ENCODE measurements at places on chromosomes 4 and X. TPM values are rescaled to one million over a fixed set of nuclear protein-coding genes. Genes with fewer than 3 reads are reported as not detected.

PPP1R2C gene
- not detected for total RNA-seq

DNA sequence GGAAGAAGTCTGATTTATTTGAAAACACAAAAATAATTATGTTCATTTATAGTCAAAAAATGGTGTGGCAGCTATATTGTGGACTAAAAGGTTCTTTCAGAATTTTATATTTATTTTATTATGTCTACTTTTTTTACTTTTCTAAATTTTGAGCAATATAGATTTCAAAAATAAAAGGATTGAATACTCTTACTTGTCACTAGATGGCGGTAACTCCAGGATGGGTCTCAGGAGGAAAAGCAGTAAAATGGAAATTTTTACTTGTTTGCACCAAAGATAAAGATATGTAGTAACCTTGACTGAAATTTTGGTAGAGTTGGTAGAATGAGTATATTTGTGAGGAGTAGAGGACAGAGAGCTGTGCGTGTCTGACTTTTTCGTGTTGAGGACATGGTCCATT, 14.5 kb upstream of the DACH2 start:
- DNase-seq: no peak

DNA sequence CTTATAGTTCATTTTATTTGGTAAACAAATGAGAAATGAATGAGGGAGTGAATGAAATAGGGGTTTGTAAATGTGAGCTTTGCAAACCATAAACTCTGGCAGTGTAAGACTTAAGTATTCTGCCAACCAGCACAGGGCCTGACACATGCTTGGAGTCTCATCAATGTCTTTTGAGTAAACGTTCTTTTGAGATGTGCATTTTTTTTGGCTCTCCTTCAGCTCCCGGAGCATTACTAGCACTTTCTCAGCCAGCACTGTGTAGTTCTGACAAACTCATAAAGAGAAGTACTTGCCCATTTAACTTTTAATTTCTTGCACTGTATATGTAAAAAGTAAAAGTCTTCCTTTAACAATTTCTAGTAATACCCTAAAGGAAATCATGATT, 245.3 kb downstream of the HS3ST1 start:
- DNase-seq: no peak

- DNase-seq: no peak
These were observed 24.5 kb downstream of the CETN2 start for GRCh38 chrX:152806035-152806434.

DGAT2L6 gene
- not detected for total RNA-seq

EDA2R gene
- 5.2 TPM for total RNA-seq

MAGEA2 gene
- not detected for total RNA-seq

- no peak for DNase-seq
These were observed 819.8 kb downstream of the CCSER1 start for GRCh38 chr4:90946945-90947344.

- DNase-seq: no peak
These were observed 262.6 kb upstream of the BMP3 start for GRCh38 chr4:80767944-80768343.

DNA sequence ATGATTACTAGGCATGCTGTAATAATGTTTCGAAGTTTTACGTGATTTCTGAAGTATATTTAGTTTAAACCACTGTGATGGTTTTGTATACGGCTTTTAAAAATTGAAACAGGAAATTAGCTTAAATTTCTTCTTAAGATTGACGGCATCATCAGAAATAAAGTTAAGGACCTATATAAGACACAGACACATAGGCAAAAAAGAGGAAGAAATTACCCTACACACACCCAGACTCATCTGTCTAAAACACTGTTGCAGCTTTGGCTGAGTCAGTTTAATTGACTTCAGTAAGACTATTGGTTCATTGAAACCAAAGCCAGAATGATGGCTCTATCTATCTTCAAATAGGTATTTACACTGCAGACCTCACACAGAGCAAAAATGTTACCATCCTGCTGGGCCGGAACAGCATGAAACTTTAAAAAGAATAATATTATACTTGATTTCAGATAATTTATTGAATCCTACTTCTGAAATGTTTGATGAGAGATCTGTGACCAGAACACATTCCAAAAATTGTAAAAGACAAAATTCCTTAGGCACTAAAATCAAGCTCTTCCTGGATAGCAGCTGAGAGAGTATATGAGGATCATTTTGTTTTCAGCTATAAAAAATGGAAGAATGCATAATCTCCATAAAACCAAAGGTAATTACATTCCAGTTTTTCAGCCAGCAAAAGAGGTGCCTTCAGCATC, 4.5 kb downstream of the HHIP start:
- no peak for DNase-seq

DNA sequence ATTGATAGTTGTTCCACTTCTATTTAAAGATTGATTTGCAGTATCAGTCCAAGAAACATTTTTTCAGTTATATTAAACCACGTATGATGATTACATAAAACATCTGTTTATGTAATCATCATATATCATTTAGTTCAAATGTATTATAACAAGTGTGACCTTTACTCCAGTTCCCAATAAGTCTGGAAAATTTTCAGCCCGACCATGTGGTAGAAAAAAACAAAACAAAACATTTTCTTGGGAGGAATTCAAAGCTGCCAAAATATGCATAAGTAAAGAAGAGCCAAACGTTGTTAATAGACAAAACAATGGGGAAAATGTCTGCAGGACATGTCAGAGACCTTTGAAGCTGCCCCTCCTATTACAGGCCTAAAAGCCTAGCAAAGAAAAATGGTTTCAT, 709.1 kb downstream of the FAT4 start:
- no peak for DNase-seq

DNA sequence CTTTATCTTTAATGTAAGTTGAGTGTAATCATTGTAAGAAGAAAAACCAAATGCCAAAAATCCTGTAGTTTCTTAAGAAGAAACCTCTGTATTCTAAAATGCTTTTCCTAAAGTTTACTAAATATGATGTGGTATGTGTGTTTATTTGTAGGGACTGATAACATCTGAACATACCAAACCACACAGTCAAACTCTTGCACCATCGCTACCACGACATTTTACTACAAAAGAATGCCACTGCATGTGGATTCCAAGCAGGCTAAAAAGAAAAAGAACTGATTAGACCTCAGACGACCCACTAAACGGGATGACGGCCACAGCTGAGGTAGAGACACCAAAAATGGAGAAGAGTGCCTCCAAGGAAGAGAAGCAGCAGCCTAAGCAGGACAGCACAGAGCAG, 46.1 kb downstream of the LAS1L start:
- no peak for DNase-seq

DNA sequence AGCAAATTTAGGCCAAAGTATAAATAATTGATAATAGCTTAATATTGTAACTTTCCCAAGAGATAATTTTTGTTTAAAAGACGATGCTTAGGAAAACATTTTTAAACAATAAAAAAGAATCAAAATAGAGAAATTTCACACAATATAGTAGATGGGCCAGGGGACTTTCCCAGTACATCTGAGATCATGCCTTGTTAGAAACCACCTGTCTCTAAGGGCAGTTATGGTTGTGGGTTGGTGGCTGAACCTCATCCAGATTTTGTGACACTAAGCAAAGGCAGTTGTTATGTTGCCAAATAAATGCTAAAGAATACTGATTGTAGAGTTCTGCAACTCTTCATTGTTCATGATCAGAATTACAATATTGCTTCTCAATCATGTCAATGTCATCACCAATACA, 270.6 kb downstream of the BANK1 start:
- DNase-seq: no peak

- DNase-seq: no peak
These were observed 400.4 kb upstream of the DIPK2B start for GRCh38 chrX:45601052-45601451.

DNA sequence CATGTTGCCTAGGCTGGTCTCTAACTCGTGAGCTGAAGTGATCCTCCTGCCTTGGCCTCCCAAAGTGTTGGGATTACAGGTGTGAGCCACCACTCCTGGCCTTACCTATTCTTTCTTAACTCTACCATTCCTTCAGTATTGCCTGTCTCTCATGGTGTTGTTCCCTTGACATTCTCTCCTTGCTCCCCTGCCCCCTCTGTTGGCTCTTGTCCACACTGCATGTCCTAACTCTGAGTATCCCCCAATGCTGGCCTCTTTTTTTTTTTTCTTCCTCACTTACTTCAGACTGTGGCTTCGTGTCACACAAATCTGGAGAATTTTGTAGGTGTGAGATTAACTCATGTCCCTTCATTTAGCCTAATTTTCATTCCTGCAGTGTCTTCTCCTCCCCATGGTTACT, 22.9 kb upstream of the FRMPD4 start:
- DNase-seq: no peak

TMEM35A gene
- 20.3 TPM for total RNA-seq

CYSLTR1 gene
- 25.7 TPM for total RNA-seq

GRCh38 chrX:139538907-139539790, 8.6 kb downstream of the F9 start:
- DNase-seq: no peak

GAR1 gene
- 8.0 TPM for total RNA-seq

DNA sequence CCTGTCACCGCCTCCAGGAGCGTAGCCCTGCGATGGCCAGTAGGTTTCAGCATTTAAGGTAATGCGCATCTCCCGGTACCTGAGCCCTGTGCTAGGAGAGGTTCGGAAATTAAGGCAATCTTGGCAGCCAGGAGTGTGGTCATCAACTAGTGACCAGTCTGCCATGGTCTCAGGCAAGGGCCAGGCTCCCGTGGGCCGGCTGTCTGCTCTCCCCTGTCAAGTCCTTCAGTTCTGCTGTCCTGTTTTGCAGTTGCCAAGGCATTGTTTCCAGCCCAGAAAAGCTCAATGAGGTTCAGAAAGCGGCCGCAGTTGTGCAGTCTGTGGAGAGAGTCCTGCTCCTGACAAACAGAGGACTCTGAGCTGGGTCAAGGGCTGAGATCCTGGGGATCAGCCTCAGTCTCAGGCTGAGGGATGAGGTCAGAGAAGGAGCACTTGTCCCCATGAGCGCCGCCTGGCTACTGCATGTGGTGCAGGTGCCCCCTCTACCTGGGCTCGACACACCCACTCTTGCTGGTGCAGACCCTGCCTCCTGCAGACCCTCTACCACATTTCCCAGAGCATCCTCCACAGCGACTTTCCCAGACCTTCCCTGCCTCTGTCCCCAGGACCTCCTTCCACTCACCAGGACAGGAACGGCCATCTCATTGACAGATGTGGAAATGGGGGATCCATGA, 53.4 kb upstream of the PSAPL1 start:
- DNase-seq: no peak
